ENCODE measurements at places on chromosomes 2 and 18.
A peak's percentile ranks its signal among the peaks of the same experiment; 100 is the strongest.

DNA sequence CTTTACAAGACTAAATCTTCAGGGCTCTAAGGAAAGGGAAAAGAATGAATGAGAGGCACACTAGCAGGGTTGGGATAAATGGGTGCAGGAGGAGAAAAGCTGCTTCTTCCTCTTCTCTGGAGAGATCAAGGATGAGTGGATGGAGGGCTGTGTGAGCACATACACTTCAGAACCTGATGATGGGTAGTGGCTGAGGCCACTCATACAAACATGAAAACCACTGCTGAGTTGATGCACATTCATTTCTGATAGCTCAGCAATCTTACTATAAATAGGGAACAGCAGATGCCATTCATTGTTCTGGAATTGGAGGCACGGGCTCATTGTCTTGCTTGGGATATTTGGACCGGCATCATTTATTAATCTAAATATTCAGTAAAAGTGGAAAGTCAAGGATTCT lies 152.4 kb upstream of the KCTD1 start:
- no peak for DNase-seq

- no peak for DNase-seq
Observed at GRCh38 chr2:198036029-198036879, 231.9 kb downstream of the PLCL1 start.

DNA sequence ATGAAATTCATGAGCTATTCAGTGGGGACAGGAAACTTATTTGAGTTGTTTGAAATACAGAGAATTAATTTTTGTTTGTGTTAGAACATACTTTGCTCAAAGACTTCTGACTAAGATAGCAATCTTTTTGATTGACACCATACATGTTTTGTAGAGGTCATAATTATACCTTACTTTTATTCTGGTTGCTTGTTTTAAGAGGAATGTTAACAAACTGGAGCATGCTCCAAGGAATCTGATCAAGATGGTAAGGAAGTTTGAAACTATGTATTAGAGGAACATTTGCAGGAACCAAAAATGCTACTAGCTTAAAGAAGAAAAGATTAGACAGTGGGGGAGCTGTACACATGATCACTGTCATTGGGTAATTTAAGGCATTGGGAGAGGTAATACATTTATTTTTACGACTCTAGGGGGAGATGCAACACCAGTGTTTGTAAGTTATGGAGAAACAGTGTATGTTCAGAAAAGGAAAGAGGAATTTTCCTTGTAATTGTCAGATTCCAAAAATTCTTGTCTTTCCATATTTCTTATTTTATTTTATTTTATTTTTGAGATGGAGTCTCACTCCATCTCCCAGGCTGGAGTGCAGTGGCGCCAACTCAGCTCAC lies 8.0 kb downstream of the AGFG1 start:
- DNase-seq = peak; percentile 25

DNA sequence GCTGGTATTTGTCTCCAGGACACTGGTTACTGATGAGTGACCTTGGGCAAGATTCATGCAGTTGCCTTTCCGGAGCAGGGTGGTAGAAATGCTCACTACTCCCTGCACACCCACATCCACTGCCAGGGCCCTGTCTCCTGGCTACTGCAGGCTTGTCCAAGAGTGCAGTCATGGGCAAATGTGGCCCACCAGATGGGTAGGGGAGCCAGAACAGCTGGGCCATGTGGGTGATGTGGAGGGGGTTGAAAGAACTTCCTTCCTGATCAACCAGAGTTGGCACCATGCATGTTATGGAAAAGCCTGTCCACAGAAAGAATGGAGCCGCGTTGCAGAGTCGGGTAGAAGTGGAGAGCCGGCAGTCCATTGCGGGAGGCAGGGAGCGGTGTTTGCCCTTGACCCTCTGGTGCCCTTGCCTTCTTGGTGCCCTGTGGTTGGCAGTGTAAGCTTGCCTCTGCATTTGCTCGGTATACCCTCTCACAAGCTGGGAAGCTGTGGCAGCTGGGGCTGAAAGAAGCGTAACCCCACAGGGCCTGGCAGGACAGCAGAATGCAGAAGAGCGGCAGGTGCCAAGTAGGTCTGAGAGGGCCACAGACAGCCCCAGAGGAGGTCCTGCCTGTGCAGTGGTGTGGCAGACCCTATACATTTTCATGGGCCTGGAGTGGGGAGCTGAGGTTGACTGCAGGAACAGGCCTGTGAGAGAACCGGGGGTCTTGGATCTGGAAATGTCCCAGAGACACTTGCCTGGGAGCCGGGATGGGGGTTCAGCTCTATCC lies 253.2 kb downstream of the TFCP2L1 start:
- no peak for DNase-seq

- DNase-seq = no peak
Observed at GRCh38 chr2:241720099-241720498, 14.3 kb upstream of the D2HGDH start.

- DNase-seq = no peak
Observed at GRCh38 chr2:35415282-35415681, 940.3 kb upstream of the CRIM1 start.

DNA sequence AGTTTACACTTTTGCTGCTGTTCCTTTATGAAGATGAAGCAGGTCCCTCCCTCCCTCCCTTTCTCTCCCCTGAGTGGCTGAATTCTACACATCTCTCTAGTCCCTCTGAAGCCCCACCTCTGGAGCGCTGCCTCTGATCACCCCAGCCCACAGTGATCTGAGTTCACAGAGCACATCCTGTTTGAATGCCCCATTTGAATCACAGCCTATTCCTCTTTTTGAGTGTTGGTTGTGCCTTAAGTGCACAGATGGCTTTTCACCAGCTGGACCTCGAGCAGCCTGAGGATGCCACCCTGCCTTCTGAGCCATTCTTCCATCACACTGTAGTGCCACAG lies 87.1 kb downstream of the ITGB1BP1 start:
- DNase-seq = peak; percentile 17

DNA sequence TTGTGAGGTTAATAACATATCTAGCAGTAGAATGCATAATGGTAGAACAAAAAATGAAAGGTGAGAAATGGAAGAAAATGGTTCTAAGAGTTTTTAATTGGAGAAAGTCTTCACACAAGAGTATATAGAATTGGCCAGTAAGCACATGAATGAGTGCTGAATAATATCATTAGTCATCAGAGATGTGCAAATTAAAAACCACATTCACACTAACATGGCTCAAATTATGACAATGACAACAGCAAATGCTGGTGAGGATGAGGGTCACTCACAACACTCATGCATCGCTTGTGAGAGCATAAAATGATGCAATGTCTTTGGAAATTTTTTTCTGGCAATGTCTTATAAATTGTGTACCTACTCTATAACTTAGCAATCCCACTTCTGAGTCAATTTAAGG lies 1355.4 kb upstream of the ACVR2A start:
- DNase-seq = no peak

DNA sequence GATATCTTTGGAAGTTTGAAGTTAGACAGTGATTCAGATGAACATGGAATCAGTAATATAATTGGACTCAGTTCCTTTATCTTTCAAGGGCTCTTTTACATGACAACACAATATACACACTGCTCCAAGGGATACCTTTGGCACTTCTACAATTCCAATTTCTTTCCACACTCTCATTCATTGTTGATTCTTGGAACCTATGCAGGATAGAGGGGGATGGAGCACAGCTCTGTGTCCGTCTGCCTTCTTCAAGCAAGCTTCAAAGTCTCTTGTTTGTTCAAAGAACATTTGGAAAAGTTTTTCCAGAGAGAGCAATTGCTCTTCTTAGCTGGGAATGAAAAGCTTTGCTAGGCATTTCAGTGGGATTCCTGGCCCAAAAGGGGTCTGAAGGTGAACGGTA lies 276.2 kb upstream of the ZEB2 start:
- DNase-seq = no peak

DNA sequence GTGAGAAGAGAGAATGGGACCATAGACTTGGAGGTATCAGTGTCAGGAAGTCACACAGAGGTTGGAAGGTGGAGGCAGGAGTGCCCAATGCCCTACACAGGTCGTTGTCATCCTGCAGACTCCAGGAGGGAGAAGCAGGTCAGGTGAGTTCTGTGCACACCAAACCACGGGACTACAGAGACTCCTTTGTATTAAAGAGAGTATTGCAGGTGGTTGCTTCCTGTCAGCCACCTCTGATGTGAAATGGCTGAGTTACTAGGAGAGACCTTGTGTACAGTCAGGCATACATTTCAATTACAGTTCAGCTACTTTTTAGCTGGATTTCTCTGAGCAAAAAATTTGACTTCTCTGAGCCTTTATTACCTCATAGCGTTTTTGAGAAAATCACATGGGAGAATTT lies 51.6 kb downstream of the SPP2 start:
- DNase-seq = peak; percentile 53

- DNase-seq = no peak
Observed at GRCh38 chr2:160141912-160142311, 58.2 kb downstream of the ITGB6 start.

- DNase-seq = no peak
Observed at GRCh38 chr2:173090276-173090877, 14.7 kb downstream of the MAP3K20 start.

- DNase-seq = no peak
Observed at GRCh38 chr2:127576433-127577207, 41.1 kb downstream of the MYO7B start.

GRCh38 chr2:181992776-181993175 lies 7.1 kb downstream of the PPP1R1C start:
- DNase-seq = no peak

DNA sequence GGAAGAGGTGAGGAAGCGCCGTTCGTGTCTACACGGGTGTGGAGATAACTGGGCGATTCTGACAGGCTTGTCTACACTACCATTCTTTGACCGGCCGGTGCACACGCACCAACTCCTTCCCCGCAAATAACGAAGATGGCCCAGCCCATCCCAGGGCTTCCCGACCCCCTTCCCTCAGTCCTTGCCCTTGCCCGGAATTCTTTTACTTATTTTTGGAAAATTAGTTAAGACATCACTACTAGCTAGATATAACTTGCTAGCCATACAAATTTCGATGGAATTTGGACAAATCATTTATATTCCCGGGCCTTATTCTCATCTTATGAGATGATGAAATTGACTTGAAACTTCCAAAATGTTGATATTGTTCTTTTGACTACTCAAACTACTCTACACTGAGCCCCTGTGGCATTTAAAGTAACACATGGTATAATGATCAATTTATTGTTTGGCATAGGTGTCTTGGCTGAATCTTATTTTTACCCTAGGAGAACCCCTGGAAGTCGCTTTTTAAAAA lies 1.3 kb downstream of the ERICH2 start:
- DNase-seq = no peak

- DNase-seq = no peak
Observed at GRCh38 chr2:7010391-7011054, 93.3 kb downstream of the RNF144A start.

GRCh38 chr18:76592981-76593381 lies 97.9 kb upstream of the ZNF516 start:
- no peak for DNase-seq

GRCh38 chr2:101150306-101151145 lies 656 bp downstream of the TBC1D8 start:
- no peak for DNase-seq

GRCh38 chr2:138956116-138956515 lies 175.9 kb upstream of the NXPH2 start:
- DNase-seq = no peak

GRCh38 chr2:216308576-216308975 lies 63.7 kb downstream of the MARCHF4 start:
- no peak for DNase-seq

- DNase-seq = no peak
Observed at GRCh38 chr2:159600752-159601151, 15.6 kb downstream of the BAZ2B start.

- DNase-seq = no peak
Observed at GRCh38 chr18:11951390-11951851, 29.9 kb upstream of the IMPA2 start.

GRCh38 chr2:228105526-228106250 lies 75.8 kb downstream of the SPHKAP start:
- DNase-seq = no peak

GRCh38 chr2:1493431-1494126 lies 80.3 kb downstream of the TPO start:
- no peak for DNase-seq

- no peak for DNase-seq
Observed at GRCh38 chr2:189393440-189394111, 47.7 kb upstream of the WDR75 start.

DNA sequence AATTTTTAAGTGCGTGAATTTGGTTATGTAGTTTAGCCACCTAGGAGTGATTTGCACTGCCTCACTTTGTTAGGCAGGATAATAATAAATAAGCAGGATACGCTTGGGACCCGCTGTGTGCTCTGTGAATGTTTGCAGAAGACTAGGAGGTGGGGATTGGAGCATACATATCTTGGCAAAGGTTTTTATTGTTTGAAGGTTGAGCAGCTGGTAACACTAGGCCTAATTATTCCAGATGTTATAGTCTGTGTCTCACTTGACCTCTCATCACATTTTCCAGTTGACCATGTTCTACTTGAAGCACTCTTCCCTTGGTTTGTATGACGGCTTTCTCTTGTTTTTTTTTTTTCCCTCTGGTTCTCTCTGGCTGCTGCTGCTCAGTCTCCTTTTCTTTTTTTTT lies 42.7 kb downstream of the FHOD3 start:
- DNase-seq = no peak

GRCh38 chr2:28224648-28225472 lies 167.8 kb upstream of the FOSL2 start:
- DNase-seq = no peak

DNA sequence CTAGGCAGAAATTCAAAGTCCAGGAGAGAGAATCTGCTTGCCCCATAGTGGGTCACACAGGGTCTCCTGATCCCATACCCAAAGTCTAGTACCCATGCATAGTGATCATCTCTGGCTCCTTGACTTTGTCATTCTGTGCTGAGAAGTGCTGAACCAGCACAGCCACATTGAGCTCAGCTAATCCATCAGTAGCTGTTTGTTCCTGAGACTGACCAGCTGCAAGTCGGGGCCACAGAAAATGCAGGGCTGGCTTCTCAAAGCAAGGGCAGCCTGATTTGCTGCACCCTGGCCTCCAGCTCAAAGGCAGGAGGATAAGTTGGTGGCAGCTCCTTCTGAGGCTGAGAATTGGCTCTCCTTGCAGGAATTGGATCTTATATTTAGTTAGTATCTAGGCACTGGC lies 72.2 kb downstream of the LYPD1 start:
- DNase-seq = no peak

DNA sequence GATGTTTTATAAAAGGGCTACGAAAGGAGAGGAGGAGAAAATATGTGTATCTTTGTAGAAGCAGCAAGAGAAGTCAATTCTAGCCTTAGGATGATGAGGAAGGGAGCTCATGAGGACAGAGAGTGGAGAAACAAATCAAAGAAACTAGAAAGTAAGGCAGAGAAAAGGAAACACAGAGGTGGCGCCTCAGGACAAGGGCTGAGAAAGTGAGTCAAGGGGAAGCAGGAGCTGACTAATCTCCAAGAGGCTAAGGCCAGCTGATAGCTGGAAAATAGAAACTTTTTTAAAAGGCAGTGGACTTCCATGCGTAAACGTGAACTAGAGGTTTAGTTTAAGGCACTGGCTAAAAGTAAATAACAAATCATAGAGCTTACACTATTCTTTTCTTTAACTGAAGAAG lies 173.3 kb downstream of the ANKRD44 start:
- no peak for DNase-seq

GRCh38 chr2:214604861-214605260 lies 194.0 kb downstream of the VWC2L start:
- DNase-seq = no peak

- no peak for DNase-seq
Observed at GRCh38 chr2:197251163-197251562, 59.4 kb downstream of the ANKRD44 start.

- peak; percentile 65 for DNase-seq
Observed at GRCh38 chr18:77065221-77065981, 67.2 kb downstream of the MBP start.

Measured in CD4-positive, alpha-beta T cell treated with Interleukin-21 for 1 hour (primary cell).